Caki2 (cell line): ENCODE measurements at places on chromosomes 13 and 19. TPM values are rescaled to one million over a fixed set of nuclear protein-coding genes. Genes with fewer than 3 reads are reported as not detected.

The KISS1R gene
- not detected in 2 replicates for total RNA-seq

The ZNF737 gene
- 0.81 and 6.9 TPM in 2 replicates for total RNA-seq

The LGALS14 gene
- total RNA-seq = not detected in 2 replicates

The TLE6 gene
- total RNA-seq = 10.5 and 21.3 TPM in 2 replicates

The MYO16 gene
- total RNA-seq = 0.14 TPM in 1 of 2 replicates, not detected in the other

The MTIF3 gene
- 44.6 and 46.2 TPM in 2 replicates for total RNA-seq

The KLK6 gene
- not detected in 2 replicates for total RNA-seq

The MPHOSPH8 gene
- 1.1 and 5.9 TPM in 2 replicates for total RNA-seq

The ZNF284 gene
- 0.58 and 1.4 TPM in 2 replicates for total RNA-seq

The FBXO27 gene
- total RNA-seq = 28.1 and 50.7 TPM in 2 replicates

The TTYH1 gene
- not detected in 2 replicates for total RNA-seq

The ZIM2 gene
- not detected in 2 replicates for total RNA-seq

The FXYD1 gene
- total RNA-seq = not detected in 2 replicates

The TMEM255B gene
- 0.09 TPM in 1 of 2 replicates, not detected in the other for total RNA-seq

The MVB12A gene
- 77.8 and 129 TPM in 2 replicates for total RNA-seq

The C13orf42 gene
- total RNA-seq = not detected in 2 replicates

The TNNT1 gene
- total RNA-seq = 325 and 411 TPM in 2 replicates

The PTGER1 gene
- total RNA-seq = 0.24 TPM in 1 of 2 replicates, not detected in the other

The CDX2 gene
- total RNA-seq = not detected in 2 replicates

The ZNF493 gene
- total RNA-seq = 3.7 and 3.9 TPM in 2 replicates

The ZNF296 gene
- total RNA-seq = not detected in 2 replicates

The U2AF2 gene
- total RNA-seq = 129 and 183 TPM in 2 replicates

The FUT1 gene
- 2.9 and 3.1 TPM in 2 replicates for total RNA-seq

The DHDH gene
- 1.6 and 4.4 TPM in 2 replicates for total RNA-seq

The REEP6 gene
- 4.1 and 7.4 TPM in 2 replicates for total RNA-seq

The ONECUT3 gene
- total RNA-seq = not detected in 2 replicates

The DENND1C gene
- total RNA-seq = not detected in 2 replicates

The RPS19 gene
- 3,670 and 5,241 TPM in 2 replicates for total RNA-seq

The MAP4K1 gene
- 1.3 and 1.6 TPM in 2 replicates for total RNA-seq

The CERS1 gene
- 7.7 and 13.1 TPM in 2 replicates for total RNA-seq

The TSKS gene
- total RNA-seq = not detected in 2 replicates

The OR7D4 gene
- total RNA-seq = not detected in 2 replicates

The CEACAM5 gene
- not detected in 2 replicates for total RNA-seq

The KLK7 gene
- not detected in 2 replicates for total RNA-seq

The KLK15 gene
- not detected in 2 replicates for total RNA-seq

The KLK8 gene
- total RNA-seq = not detected in 2 replicates

The CGB8 gene
- total RNA-seq = 1.7 TPM in 1 of 2 replicates, not detected in the other

The FARP1 gene
- total RNA-seq = 27.9 and 33.0 TPM in 2 replicates

The PLK5 gene
- total RNA-seq = not detected in 2 replicates

The DGKH gene
- total RNA-seq = 1.9 and 2.3 TPM in 2 replicates

The DNAAF3 gene
- total RNA-seq = 30.9 and 32.8 TPM in 2 replicates
